Stimulated activated CD4-positive, alpha-beta T cell treated with anti-CD3 and anti-CD28 coated beads, Interleukin-1b, Interleukin-23, amount 100 ng/mL, for 4 hours (primary cell): ENCODE measurements at places on chromosomes 2 and 18.

DNA sequence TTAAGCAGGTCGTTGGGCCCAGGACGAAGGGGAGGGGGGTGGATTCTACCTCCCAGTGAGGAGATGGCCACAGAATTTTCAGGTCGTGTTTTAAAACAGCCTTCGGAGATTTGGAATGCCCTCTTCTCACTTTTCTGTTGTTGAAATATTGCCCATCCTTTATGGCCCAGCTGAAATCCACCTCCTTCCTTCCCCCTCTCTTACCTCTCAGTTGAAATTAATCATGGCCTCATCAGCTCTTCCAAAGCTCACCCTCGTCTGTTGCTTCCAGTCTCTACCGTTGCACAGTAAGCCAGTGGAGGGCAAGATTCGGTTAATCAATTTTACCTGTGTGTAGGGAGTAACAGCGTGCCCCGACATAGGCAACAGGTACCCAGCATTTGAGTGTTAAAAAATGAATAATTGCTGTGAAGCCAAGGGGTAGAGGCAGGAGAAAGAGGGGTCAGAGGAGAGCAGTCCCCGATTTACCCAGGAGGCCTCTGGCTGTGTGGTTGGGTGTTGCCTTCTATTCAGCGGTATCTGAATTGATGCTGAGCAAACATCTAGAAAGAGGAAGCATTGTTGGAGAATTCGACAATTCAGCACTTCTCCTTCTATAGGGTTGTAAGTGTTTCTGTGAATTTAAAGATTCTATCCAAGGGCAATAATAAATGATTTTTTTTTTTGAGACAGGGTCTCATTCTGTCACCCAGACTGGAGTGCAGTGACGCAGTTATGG lies 8.6 kb upstream of the PDIA6 start:
- DNase-seq = no peak

GRCh38 chr18:39871961-39872360 lies 2083.1 kb upstream of the PIK3C3 start:
- DNase-seq = no peak

GRCh38 chr18:75531851-75532459 lies 104.5 kb upstream of the SMIM21 start:
- DNase-seq = no peak

DNA sequence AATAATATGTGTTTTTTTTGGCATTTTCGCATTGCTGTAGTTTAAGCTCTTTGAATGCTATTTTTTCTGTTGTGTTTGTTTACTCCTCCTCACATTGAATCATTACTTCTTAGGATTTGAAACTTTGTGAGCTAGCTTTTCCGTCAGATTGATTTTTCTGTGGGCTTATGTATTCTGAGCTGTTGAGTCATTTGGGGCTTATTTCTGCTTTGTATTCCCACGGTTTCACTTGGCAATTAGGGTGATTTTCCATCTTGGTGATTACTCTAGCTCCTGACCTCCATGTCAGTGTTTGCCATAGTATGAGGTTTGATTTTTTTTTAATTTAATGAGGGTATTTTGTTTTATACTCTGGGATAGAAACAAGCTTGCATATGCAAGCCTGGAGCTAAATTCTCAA lies 200.0 kb downstream of the CCDC102B start:
- no peak for DNase-seq

DNA sequence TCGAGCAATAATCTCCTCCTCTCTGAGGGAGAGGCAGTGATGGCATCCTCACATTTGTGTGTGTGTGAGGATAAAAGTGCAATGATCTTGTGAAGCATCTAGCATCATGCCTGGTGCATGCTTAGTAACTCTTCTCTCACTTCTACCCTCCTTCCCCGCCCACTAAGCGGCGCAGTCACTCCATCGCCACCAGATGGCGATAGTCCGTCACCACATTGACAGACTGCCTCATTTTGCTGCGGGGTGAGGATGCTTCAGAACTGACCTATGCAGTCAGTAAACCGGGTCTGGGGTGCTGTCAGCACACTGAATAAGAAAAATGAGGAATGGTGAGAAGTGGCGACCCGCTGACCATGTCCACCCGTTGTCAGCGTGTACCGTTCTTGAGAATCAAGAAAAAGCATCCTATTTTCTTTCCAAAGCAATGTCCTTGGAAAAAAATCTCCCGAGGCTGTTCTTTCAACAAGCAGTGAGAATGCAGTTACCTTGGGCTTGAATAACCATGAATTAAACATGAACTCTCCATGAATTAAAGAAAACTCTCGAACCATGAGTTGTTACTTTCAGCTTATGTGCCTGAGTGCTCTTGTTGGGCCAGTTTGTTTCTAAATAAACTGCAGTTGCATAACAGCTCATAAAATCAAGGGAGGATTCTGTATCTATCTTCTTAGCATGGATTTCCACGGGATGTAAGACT lies 37.3 kb upstream of the TMEM177 start:
- peak; percentile 58 for DNase-seq

- no peak for DNase-seq
Observed at GRCh38 chr2:97983698-97984097, 12.1 kb downstream of the TMEM131 start.

- no peak for DNase-seq
Observed at GRCh38 chr2:38466876-38467767, 90.0 kb upstream of the ATL2 start.

GRCh38 chr2:74864728-74865722 lies 31.1 kb downstream of the HK2 start:
- DNase-seq = no peak
